ENCODE measurements at places on chromosomes 4 and X.

GRCh38 chrX:2685886-2686285 is 5.2 kb upstream of the CD99 start:
- DNase-seq, result no peak

- no peak for DNase-seq
Observed at GRCh38 chrX:15437724-15438123, 53.5 kb upstream of the VEGFD start.

GRCh38 chr4:472881-473569 is 25.9 kb downstream of the ZNF721 start:
- no peak for DNase-seq

- DNase-seq, result no peak
Observed at GRCh38 chr4:156556336-156556735, 415.3 kb downstream of the PDGFC start.

DNA sequence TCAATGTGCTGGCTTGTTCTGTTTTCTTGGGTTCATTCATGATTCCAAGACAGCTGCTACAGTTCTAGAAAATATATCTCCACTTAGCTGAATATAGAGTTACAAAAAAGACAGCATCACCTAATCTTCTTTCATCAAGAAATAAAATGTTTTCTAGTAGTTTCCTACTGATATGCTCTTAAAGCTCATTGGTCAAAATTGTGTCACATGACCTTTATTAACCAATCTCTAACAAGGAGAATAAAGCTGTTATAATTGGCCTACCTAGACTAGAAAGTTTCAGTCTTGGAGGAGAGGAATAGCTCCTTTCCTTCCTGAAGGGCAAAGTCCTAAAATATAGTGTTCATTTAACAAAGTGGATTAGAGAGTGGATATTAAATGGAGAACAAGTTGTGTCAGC is 8.1 kb upstream of the PCDH18 start:
- no peak for DNase-seq

- no peak for DNase-seq
Observed at GRCh38 chr4:19580095-19580494, 671.6 kb upstream of the SLIT2 start.

- DNase-seq, result no peak
Observed at GRCh38 chr4:128371001-128371777, 83.6 kb upstream of the PGRMC2 start.

DNA sequence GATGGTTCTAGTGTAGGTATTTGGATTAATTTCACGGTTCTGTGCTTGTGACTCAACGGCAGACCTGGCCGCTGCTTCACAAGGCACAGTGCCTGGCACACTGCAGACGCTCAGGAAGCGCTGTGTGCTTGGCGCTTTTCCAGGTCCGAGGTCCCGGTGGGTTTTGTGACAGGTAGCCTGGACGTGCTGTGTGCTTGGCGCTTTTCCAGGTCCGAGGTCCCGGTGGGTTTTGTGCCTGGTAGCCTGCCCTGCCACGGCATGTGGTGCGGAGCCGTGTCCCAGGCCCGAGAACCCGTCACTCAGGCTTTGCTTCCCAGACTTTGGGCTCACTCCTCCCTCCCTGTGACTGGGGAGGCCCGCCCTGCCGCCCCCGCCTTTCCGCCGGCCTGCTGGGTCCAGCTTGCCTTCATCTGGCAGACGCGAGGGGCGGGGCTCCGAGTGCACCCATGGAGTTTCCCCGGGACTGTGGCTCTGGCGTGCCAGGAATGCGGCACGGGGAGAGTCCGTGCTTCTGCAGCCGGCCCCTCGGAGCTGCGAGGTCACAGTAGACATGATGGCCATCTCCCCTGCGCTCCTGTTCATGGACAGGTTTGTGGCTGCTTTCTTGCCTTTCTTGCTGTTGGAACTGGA is 44.2 kb downstream of the TBC1D14 start:
- DNase-seq, result no peak

DNA sequence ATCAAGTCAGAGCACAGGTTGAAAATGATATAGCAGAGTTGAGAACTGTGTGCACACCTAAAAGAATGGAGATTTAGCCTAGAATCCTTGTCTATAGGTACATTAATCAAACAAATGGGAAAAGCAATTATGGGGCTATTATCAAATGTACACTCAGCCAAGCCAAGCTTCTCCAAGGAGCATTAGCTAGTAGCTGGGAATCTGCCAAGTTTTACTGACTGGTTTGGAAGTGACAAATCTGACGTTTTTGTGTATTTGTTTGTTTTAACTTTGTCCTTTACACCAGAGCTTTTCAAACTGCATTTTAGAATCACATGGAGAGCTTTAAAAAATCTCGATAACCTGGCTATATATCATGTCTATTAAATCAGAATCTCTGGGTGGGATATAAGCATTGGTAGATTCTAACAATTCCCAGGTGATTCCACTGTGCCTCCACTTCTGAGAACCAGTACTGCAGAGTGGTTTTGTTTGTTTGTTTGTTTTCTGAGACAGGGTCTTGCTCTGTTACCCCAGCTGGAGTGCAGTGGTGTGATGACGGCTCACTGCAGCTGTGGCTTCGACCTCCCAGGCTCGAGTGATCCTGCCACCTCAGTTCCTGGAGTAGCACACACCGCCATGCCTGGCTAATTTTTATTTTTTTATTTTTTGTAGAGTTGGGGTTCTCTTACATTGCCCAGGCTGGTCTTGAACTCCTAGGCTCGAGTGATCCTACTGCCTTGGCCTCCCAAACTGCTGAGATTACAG is 279.8 kb downstream of the UNC5C start:
- DNase-seq, result no peak

GRCh38 chrX:153925739-153926551 is at the start of gene ARHGAP4:
TSS of gene ARHGAP4 (minus strand) at chrX:153926264. CDS start at chrX:153926202, 62 bp downstream.
- DNase-seq, result no peak

GRCh38 chrX:55663584-55663983 is 40.4 kb downstream of the FOXR2 start:
- DNase-seq, result no peak

GRCh38 chrX:12548746-12549145 is 242.5 kb upstream of the PRPS2 start:
- DNase-seq, result no peak

GRCh38 chr4:176357359-176358082 is 37.8 kb downstream of the SPCS3 start:
- DNase-seq, result no peak

DNA sequence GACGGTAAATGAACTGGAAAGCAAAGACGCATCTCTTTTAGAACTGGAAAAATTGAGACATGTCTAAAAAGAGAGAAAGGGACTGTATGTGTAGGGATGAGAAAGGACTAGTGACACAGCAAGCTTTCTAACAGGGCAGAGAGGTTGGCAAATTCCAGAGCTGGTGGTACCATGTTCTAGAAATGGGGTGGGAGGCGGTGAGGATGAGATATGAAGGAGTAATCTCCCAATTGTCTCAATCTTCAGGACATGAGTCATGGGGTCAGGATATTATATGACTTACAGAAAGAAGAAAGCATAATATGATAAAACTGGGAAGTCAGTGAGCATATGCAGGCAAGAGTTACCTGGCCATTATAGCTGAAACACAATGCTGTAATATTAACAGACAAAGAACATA is 14.2 kb downstream of the TAB3 start:
- DNase-seq, result no peak

DNA sequence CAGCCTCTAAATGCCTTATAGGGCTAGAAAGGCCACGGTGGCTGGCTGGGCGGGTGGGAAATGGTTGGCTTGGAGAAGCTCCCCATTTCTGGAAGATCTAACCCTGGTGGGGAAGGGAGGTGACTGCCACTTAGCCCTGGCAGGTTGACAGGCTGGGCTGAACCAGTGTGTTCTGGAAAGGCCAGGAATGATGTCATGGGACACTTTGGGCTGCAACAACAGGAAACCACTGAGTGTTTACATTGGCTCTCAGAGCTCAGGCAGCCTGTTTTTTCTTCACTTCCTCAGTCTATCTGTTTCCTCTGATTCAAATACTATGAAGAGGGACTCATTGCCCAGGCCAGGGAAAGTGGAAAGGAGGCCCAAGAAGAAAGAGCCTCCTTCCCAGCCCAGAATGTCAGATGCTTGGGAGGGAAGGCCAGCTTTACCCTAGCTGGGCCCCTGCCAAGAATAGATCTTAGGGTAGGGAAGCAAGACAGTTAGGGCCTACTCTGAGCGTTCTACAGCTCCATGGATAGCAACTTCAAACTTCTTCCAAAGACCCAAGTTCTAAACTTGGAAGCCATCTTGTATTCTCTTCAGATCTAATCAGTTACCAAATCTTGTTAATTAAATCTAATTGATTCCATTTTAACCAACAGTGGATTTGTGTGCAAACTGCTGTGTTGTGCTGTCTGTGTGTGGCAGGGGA is 65.8 kb upstream of the MSN start:
- no peak for DNase-seq

- no peak for DNase-seq
Observed at GRCh38 chr4:113474017-113474416, 287.5 kb downstream of the CAMK2D start.

DNA sequence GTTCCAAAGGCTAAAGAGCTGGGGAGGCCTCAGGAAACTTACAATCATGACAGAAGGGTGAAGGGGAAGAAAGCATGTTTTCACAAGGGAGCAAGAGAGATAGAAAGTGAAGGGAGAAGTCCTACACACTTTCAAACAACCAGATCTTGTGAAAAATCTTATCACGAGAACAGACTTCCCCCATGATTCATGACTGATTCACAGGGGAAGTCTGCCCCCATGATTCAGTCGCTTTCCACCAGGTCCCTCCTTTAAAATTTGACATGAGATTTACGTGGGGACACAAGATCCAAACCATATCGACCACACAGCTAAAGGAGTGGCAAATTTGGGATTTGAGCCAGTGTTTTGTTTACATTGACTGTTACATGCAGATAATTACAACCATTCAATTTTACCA is 971.1 kb upstream of the HS3ST1 start:
- no peak for DNase-seq

DNA sequence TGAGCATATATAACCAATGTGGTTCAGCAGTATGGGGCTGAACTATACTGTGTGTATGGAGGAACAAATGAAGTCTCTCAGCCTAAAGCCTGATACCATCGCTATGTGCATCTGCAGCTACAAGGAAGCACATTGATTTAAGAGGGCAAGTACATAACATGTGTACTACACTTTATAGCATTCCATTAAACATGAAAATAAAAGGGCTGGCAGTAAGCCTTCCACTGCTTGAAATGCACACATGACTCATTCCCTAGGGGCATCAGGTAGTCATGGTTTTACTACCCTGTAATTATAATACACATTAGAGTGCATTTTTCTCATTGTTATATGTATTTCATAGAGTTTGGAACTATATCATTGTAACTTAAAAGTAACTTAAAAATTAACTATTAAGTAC is 51.2 kb downstream of the SMARCA1 start:
- DNase-seq, result no peak

DNA sequence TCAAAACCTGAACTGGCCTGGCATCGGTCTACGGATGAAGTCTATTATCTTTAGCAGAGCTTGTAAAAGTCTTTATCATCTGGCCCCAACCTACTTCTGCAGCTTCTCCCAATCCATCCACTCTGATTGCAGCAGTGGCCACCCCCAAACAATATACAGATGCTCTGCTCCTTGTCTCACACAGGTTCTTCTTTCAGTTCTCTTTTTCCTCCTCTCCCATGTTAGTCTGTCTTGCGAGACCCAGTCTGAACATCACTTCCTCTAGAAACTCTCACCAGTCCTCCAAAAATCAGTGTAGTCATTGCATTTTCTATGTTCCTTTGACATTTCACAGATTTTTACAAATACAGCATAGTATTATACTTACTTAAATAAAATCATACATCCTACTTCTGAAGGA is 163.0 kb downstream of the FRMPD4 start:
- DNase-seq, result no peak

- no peak for DNase-seq
Observed at GRCh38 chr4:139950568-139950967, 203.4 kb downstream of the MAML3 start.

- DNase-seq, result no peak
Observed at GRCh38 chr4:109683621-109684253, 19.5 kb downstream of the CASP6 start.

- DNase-seq, result peak; percentile 0
Observed at GRCh38 chrX:129842510-129843208, 1.0 kb downstream of the ZDHHC9 start.

DNA sequence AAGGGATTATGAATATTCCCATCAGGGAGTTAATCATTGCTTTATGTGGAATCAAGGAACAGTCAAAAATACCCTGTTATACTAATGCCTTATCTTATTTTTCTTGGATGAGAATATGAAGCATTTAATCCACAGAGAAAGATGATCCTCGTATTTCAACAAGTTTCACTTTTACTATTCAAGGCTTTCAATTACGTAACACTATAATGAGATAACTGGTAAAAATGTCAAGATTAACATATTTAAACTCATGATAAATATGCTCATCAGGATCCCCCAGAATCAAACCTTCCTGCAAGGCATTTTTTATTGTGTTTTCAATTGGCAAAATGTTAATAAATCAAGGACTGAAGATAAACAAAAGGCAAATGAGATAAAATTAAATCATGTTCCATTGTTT is 5.1 kb downstream of the ZXDA start:
- DNase-seq, result no peak

DNA sequence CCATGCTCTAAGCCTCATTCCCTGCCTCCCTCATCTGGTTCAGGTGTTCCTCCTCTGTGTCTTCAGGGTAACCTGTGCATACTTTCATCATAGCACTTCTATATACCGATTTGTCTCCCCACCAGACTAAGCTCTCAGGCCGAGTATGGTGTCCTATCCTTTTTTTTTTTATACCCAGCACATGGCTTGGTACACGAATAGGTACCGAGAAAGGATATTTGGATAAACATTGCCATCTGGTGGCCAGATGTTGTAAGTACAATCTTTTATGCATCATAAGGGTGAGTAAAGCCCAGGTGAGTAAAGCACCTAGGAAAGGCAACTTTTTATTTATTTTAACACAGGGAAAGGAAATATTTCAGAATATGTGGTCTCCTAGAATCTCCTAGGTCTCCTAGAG is 68.4 kb downstream of the MID2 start:
- DNase-seq, result peak; percentile 1

GRCh38 chr4:36285784-36286480 is 4.5 kb downstream of the DTHD1 start:
- no peak for DNase-seq

All from DMS79 (cell line).